Endodermal cell (in vitro differentiated cells): ENCODE measurements at places on chromosomes 4 and X. TPM values are rescaled to one million over a fixed set of nuclear protein-coding genes. Genes with fewer than 3 reads are reported as not detected.

Gene SLC4A4
- 3.0 and 3.8 TPM in 2 replicates for total RNA-seq

Gene GJB1
- 1.3 and 1.4 TPM in 2 replicates for total RNA-seq

Gene LANCL3
- 0.07 to 0.45 TPM (median 0.15 TPM) in 3 replicates for total RNA-seq

DNA sequence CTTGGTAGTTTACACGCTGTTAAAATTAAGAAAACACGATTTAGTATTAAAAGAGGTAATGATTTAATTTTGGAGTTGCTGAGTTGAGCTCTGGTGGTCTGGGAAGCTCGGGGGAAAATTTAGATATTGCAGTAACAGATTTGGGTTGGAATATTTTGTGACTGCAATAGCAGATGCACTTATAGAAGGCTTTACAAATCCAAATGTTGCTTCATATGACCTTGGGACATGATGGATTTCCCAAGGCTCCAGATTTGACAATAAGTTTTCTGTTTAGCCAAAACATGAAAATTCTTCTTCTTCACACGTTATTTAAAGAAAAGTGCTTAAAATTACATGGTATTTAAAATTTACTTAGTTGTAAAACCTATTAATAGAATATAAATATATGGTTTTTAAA lies 302.0 kb downstream of the SPRY1 start:
- no peaks in the 10 kb centered on the region for H3K36me3 ChIP-seq
- no peaks in the 10 kb centered on the region for H3K27me3 ChIP-seq
- no peak overlapping the region for H3K4me3 ChIP-seq
- DNase-seq: no peak
- H3K4me1 ChIP-seq: no peaks in the 10 kb centered on the region

GRCh38 chr4:172202480-172203076 lies 389.4 kb downstream of the GALNTL6 start:
- H3K4me1 ChIP-seq: no peaks in the 10 kb centered on the region
- peak; percentile 44 for DNase-seq
- H3K27me3 ChIP-seq: no peaks in the 10 kb centered on the region
- H3K36me3 ChIP-seq: no peaks in the 10 kb centered on the region
- H3K4me3 ChIP-seq: no peak overlapping the region

- H3K4me3 ChIP-seq: no peak overlapping the region
- DNase-seq: peak; percentile 69
- no peaks in the 10 kb centered on the region for H3K36me3 ChIP-seq
- H3K4me1 ChIP-seq: no peaks in the 10 kb centered on the region
- no peaks in the 10 kb centered on the region for H3K27me3 ChIP-seq
- H3K27ac ChIP-seq: no peak overlapping the region
These were observed 1742.8 kb downstream of the PCDH7 start for GRCh38 chr4:32462944-32463343.

DNA sequence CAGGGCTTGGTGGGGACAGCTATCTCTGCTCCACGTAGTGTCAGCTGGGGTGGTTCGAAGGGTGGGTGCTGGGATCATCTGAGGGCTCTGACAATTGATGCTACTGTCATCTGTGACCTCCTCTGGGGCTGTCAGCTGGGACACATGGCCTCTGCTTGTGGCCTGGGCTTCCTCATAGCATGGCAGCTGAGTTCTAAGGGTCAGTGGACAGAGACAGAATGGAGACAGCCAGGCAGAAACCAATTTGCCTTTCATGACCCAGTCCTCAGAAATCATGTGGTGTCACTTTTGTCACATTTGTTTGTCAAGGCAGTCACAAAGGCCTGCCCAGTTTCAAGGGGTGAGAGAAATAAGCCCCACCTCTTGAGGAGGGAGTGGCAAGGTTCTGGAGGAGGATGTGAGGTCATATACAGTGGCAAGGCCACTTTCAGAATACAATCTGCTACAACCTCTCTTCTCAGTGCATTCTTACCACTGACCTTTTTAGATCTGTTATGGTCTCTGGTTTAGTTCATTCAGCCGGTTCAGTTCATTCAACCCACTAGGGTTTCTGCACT lies 103.6 kb upstream of the BCOR start:
- no peak overlapping the region for H3K27ac ChIP-seq
- H3K4me3 ChIP-seq: no peak overlapping the region
- no peaks in the 10 kb centered on the region for H3K36me3 ChIP-seq
